ENCODE measurements at places on chromosomes 16 and 17.

DNA sequence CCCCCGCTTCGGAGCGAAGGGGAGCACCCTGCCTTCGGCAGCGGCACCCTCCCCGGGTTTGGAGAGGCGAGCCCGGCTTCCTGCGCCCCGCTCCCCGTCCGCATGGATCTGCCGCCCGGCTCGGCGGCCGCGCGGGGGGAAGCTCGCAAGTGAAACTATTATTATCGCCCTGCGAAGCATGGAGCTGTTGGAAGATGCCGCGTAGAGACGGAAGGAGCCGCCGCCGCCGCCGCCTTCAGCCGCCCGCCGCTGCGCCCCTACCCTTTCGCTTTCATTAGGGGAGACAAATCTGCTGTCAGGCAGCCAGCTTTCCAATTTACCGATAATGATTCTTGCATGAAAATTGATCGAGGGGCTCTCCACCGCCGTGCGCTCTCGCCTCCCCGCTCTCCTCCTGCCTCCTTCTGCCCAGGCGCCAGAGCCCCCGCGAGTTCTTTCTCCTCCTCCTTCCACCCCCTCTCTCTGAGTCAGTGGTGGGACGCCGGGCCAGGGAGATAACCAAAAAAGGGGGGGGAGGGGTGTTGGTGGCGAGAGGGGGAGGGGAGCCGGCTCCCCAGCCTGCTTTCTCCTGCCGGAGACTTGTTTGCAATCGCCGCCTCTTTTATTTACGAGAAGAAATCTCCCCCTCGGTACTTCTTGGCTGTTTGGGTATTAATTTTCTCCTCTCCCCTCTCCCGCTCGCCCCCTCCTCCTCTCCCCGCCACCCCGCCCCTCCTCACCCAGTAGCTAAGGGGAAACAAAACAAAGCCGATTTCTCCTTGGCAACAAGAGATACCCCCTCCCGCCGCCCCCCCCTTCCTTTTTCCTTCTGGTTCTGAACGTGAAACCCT, 58.0 kb upstream of the GSE1 start:
- DNase-seq, result no peak

GRCh38 chr17:17552351-17553216, 38.9 kb downstream of the PEMT start:
- no peak for DNase-seq

- no peak for DNase-seq
These were observed 18.7 kb upstream of the DHX8 start for GRCh38 chr17:43465049-43465448.

- no peak for DNase-seq
These were observed 184.4 kb downstream of the AATF start for GRCh38 chr17:37133136-37133535.

DNA sequence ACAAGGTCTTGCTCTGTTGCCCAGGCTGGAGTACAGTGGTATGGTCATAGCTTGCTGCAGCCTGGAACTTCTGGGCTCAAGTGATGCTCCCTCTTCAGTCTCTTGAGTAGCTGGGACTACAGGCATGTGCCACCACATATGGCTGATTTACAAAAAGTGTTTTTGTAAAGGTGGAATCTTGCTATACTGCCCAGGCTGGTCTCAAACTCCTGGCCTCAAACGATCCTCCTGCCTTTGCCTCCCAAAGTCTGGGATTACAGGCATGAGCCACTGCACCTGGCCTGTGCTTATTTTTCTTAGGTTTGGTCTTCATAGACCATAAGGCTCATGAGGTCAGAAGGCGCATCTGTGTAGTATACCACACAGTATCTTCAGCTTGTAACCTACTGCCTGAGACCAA, 5.3 kb downstream of the CLEC19A start:
- DNase-seq, result no peak

DNA sequence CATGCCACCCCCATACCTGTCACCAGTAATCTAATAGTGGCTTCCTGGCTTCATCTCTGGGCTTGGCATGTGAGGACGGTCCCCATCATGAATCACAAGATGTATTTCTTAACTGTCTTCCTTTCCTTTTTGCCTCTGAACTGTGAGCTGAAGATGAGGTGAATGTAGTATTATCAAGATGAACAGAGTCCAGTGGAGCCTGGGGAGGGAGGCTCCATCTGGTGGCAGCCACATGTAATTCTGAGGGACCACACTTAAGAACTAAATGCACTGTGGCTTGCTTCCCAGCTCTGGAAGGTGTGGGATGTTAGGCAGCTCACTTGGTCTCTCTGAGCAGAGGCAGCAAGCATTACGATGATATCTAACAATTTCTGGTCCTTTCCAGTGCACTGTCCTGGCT, 354.9 kb upstream of the ASIC2 start:
- DNase-seq, result no peak

DNA sequence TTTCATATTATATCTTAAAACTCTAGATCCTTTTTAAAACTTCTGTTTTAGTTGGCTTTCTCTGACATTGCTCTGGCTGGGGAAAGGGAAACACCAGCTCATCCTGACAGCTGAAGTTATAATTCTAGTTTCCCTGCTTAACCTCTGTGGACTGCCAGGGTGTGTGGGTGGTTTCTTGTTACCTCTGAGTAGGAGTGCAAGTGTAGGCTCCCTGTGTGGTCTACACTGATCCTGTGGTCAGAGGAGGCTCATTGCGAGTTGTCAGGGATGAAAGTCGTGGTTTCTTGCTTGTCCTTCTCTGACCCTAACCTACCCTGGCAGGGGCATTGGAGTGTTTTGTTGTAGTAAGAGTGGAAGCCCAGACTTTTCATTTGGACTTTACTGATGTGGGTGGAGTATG, 221.0 kb downstream of the UTP18 start:
- no peak for DNase-seq

GRCh38 chr17:31386542-31387075, 4.9 kb upstream of the RAB11FIP4 start:
- no peak for DNase-seq

Data from keratinocyte (primary cell).